ENCODE measurements at places on chromosomes 4 and X. TPM values are rescaled to one million over a fixed set of nuclear protein-coding genes. Genes with fewer than 3 reads are reported as not detected.

The VCX gene
- total RNA-seq: 1.1 TPM

The TSPAN6 gene
- 25.7 TPM for total RNA-seq

The TBC1D1 gene
- 106 TPM for total RNA-seq

The PAGE4 gene
- total RNA-seq: not detected

The PABPC1L2A gene
- 1.5 TPM for total RNA-seq

The GDI1 gene
- total RNA-seq: 730 TPM

The SLC34A2 gene
- total RNA-seq: 2.1 TPM

The KIF4A gene
- total RNA-seq: 4.6 TPM

The USP17L19 gene
- total RNA-seq: not detected

The AVPR2 gene
- total RNA-seq: not detected

The ENPP6 gene
- total RNA-seq: not detected

The AWAT1 gene
- not detected for total RNA-seq

The GSTCD gene
- total RNA-seq: 13.9 TPM

The NAP1L2 gene
- 7.1 TPM for total RNA-seq

The STPG2 gene
- 0.66 TPM for total RNA-seq

The SYNPO2 gene
- 2.9 TPM for total RNA-seq

The OCRL gene
- total RNA-seq: 34.3 TPM

The KLHL4 gene
- 39.9 TPM for total RNA-seq

The RS1 gene
- not detected for total RNA-seq

The ENAM gene
- total RNA-seq: not detected

The F8A2 gene
- not detected for total RNA-seq

The FAM133A gene
- total RNA-seq: 0.39 TPM

The APBB2 gene
- 117 TPM for total RNA-seq

The NHSL2 gene
- total RNA-seq: 7.3 TPM

The MAGEA2 gene
- total RNA-seq: 2.7 TPM

The COQ2 gene
- total RNA-seq: 5.3 TPM

The FAM47C gene
- total RNA-seq: not detected

The SLC26A1 gene
- 0.54 TPM for total RNA-seq

Measured in glutamatergic neuron (in vitro differentiated cells).